ENCODE measurements at places on chromosomes 12 and 14.

DNA sequence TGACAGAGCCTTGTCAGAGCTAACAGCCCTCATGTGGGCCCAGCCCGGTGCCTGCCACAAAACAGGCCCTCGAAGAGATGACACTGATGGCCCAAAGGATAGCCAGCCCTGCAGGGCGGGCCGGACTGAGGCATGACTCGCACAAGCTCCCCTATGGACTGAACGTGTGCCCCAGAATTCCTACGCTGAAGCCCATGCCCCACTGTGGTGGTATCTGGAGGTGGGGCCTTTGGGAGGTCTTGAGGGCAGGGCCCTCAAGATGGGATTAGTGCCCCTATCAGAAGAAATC is 38.6 kb downstream of the CHGA start:
- no peak for DNase-seq

- no peak for DNase-seq
These were observed 7.3 kb downstream of the TESC start for GRCh38 chr12:117091758-117092510.

GRCh38 chr14:55084401-55085059 is 33.1 kb downstream of the MAPK1IP1L start:
- DNase-seq: no peak

GRCh38 chr12:43407816-43408645 is 144.0 kb downstream of the ADAMTS20 start:
- no peak for DNase-seq

GRCh38 chr12:130478786-130479185 is 141.1 kb downstream of the PIWIL1 start:
- no peak for DNase-seq

DNA sequence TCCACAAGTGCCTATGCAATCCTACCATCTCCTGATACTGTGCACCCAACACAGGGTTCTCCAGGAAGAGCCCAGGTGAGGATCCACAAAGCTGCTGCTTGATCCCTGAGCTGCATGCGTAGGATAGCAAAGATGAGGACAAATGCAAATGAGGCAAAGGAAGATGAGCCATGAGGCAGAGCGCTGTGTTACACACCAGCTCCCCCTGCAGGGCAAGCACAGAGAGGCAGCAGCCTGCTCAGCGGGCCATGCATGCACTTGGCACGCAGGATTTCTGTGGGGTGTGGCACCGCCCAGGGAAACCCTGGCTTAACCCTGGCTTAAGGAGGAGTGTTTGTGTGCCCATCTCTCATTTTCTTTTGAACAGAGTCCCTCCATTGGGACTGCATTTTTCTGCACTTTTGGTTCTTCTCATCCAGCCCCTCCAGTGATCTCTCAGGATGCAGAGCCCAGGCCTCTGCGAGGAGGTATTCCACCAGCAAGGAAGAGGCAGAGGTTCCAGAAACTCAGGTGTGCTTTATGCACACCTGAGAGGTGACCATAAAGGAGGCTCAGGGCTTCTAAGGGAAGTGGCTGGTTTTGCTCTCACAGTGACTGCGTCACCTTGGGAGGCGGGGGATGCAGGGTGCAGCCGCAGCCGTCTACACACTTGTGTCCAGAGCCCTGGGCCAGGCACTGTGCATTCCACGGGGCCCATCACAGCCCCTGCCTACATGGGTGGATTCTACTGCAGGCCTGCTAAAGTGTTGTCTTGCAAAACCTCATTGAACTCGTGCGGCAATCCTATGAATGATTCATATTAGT is 973.3 kb upstream of the TMEM132C start:
- peak; percentile 85 for DNase-seq

- no peak for DNase-seq
These were observed 78.2 kb upstream of the GTF2A1 start for GRCh38 chr14:81298911-81299310.

DNA sequence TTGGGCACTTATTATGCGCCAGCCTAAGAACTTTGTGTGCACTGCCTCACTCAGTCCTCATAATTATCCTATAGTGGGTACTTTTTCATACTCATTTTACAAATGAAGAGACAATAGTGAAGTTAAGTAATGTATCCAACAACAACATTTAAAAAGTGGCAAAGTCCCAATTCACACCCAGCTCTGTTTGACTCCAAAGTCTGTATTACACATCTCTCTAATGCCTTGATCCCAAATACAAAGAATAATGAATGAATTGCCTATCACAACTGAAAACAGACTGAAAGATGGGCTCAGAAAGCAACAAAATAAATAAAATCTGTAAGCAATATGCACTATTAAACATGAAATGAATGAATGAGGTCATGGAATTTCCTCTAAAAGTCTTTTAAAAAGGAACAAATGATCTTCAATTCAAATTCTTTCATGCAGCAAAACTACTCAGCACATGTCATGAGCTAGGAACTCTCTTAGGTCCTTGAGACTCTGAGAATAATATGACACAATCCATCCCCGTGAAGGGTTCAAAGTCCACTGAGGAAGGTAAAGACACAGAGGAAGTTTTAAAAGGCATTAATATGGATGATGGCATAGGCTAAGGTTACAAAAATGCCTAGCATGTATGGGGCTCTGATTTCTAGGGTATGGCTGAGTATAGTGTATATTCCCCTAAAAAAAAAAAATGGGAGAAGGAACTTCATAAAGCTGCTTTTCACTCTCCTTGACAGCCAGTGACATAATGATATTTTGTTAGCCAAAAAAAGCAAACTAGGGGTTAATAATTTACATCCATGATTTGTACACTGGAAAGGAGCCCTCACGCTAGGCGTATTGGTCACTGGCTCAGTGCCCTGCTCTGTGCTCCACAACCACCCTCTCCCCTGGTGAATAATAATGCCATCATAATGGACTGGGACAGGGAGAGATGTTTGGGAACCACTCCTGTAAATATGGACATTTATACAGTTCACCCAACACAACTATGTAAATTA is 103.4 kb downstream of the SLC2A13 start:
- DNase-seq: no peak

DNA sequence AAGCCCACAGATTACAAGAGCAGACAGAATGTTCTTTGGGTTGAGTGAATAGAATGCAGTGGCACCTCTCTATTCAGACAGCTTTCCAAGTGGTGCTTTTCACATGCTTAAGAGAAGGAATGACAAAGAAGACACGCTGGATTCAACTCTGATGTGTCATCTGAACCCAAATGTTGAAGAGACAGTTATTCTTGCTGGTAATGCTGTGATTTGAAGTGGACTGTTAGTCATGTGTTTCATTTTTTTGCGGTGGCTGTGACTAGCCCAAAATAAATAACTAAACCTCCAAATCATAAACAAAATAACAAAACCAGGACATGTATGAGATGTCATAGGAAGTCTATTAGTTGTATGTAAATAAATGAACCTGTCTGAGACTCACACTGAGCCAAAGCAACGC is 391.8 kb upstream of the PRICKLE1 start:
- DNase-seq: no peak

- DNase-seq: no peak
These were observed 18.5 kb downstream of the PACS2 start for GRCh38 chr14:105333020-105333490.

DNA sequence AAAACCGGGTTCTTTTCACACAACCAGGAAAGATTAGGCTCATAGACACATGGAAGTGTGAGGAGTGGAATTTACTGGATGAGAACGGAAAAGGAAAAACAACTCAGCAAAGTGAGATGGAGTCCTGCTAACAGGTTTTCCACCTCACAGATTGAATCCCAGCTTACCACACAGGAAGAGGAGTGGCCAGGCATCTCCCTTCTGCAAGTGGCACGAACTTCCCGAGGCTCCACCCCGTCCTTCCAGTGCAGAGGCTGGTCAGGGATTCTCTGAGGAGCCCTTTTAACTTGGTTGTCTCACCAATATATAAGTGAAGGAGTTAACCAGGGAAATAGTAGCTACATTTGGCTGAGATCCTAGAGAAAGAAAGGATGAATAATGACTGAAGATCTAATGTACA is 102.8 kb downstream of the SCAF11 start:
- peak; percentile 69 for DNase-seq

Data from H9 (cell line).